Fibroblast of skin of back (primary cell): ENCODE measurements at places on chromosomes 6 and 20.

- DNase-seq, result no peak
Measured at GRCh38 chr6:144316862-144317195, 31.7 kb downstream of the UTRN start.

DNA sequence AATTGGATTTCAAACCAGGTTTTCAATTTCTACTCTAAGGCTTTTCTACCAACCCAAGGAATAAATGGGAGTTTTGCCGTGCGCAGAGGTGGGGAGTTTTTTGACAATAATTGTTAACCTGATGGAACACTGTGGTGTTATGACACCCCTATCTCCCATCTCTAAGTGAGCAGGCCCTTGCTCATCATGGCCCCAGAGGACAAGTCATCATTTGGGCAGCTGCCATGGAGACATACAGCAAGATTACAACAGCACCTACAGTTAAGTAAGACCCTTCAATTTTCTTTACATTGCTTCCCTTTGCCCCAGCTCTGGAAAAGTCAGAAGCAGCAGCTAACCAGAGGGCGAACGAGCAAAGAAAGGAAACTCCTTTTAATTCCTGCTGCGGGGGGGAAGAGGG, 54.3 kb downstream of the ADGRF5 start:
- DNase-seq, result no peak

DNA sequence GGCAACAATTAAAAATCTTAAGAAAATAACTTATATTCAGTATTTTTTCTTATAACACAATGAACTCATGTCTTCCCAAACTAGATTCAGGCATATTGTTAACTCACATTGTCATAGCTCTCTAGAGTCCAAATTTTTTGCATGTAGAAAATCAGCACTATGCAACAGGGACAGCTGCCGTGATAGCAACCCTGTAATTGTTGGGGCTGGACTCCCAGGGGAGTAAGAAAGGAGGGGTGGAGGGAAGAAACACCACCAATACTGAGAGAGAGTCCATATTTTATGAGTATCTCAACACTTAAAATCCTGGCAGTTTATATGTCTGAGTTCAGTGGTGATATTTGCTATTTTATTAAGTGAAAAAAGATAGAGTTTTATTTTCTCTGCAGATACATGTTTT, 89.6 kb upstream of the HS3ST5 start:
- DNase-seq, result peak; percentile 3

GRCh38 chr6:50778696-50779095, 40.0 kb upstream of the TFAP2B start:
- no peak for DNase-seq

- DNase-seq, result no peak
Measured at GRCh38 chr6:110953633-110954303, 4.7 kb upstream of the GTF3C6 start.

DNA sequence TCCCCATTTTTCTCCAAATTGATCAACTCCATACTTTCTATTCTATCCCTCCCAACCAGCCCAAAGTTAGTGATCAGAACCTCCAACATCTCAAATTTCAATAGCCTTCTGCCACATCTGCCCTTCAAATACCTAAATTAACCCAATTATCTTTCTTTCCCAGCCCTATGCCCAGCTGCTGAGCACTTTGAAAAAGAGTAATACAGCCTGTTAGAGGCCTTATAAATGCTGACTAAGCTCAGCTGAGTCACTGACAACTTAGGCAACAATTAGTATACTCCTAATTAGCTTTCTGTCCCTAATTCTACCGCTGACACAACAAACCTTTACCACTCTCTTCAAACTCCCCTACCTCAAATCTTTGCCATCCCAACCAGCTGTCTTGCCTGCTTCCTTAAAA, 23.5 kb downstream of the RUNX2 start:
- no peak for DNase-seq

- DNase-seq, result peak; percentile 69
Measured at GRCh38 chr6:53492860-53493634, 51.9 kb downstream of the GCLC start.
